ENCODE measurements at places on chromosomes 7 and 10. TPM values are rescaled to one million over a fixed set of nuclear protein-coding genes. Genes with fewer than 3 reads are reported as not detected.

Gene NKX1-2
- 0.35 TPM for total RNA-seq

Gene RBP4
- not detected for total RNA-seq

Gene BMPER
- total RNA-seq = not detected

Gene PALD1
- total RNA-seq = 0.12 TPM

DNA sequence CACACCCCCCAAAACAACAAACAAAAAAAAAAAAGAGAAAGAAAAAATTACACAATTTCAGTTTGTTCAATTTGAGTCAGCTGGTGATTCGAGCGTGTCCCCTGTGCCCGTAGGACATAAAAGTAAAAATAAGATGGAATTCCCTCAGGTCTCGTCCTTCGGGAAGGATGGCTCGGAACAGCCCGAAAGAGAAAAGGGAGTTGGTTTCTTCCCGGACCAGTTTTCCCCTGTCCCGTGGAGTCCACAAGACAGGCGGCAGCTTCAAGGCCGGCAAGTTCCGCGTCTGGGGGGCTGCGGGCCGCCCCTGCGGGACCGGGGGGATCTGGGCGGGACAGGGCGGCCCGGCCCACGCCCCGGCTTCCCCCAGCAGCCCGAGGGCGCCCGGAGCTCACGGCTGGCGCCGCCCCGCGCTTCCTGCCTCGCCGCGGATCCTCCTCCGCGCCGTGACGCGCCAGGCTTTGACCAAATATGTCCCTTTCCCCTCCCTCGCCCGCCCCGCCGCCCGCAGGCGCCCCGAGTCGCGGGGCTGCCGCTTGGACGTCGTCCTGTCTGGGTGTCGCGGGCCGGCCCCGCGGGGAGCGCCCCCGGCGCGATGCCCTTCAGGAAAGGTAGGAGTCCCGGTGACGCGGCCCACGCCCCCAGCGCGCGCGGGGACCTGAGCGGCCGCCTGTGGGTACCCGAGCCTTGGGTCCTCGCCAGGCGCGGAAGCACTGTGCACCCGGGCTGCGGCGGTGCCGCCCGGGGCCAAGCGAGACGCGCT lies 55.8 kb downstream of the RBM17 start:
- peak overlapping the region; percentile 78 for H3K4me3 ChIP-seq
- peaks cover 19% of the 10 kb centered on the region for H3K4me1 ChIP-seq
- H3K36me3 ChIP-seq = peaks cover 5% of the 10 kb centered on the region
- no peak overlapping the region for H3K27ac ChIP-seq
- DNase-seq = peak; percentile 82

DNA sequence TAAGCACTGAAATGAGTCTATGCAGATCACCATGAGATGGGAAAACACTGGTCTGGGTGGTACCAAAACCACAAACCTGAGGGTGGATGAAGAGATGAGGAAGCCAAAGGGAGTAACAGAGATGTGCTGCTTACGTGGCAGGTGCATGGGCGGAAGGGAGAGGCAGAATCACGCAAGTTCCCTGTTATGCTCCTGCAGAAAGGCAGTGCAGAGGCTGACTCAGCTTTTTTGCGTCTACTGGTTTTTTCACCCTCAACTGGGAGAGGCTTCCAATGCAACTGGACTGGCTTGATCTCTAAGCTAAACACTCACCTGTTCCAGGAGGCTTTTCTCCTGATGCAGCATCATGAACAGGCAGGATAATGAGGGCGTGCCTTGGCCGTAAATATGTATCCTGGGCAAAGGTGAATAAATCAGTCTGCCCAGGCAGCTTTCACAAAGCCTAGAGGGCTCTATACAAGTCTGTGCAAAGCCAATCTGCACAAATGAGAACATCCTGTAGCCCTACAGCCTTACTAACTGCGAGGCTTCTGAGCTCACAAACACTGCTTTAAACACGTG lies 95.4 kb upstream of the AFAP1L2 start:
- H3K4me1 ChIP-seq = peaks cover 25% of the 10 kb centered on the region
- no peak overlapping the region for H3K27ac ChIP-seq

- DNase-seq = no peak
- H3K27ac ChIP-seq = no peak overlapping the region
- no peaks in the 10 kb centered on the region for H3K27me3 ChIP-seq
- H3K4me1 ChIP-seq = peaks cover 26% of the 10 kb centered on the region
- peaks cover 6% of the 10 kb centered on the region for H3K36me3 ChIP-seq
- H3K4me3 ChIP-seq = no peak overlapping the region
These were observed 301.5 kb downstream of the CCDC3 start for GRCh38 chr10:12699781-12700556.

GRCh38 chr10:4068629-4069028 lies 283.6 kb upstream of the KLF6 start:
- H3K27me3 ChIP-seq = no peaks in the 10 kb centered on the region
- H3K36me3 ChIP-seq = no peaks in the 10 kb centered on the region
- no peak overlapping the region for H3K4me3 ChIP-seq

GRCh38 chr7:11833431-11833830 lies 1.4 kb upstream of the THSD7A start:
- H3K27ac ChIP-seq = no peak overlapping the region
- peaks cover 32% of the 10 kb centered on the region for H3K27me3 ChIP-seq
- H3K36me3 ChIP-seq = no peaks in the 10 kb centered on the region

GRCh38 chr10:79013406-79013987 lies 55.3 kb upstream of the ZMIZ1 start:
- no peaks in the 10 kb centered on the region for H3K27me3 ChIP-seq
- no peaks in the 10 kb centered on the region for H3K4me1 ChIP-seq

DNA sequence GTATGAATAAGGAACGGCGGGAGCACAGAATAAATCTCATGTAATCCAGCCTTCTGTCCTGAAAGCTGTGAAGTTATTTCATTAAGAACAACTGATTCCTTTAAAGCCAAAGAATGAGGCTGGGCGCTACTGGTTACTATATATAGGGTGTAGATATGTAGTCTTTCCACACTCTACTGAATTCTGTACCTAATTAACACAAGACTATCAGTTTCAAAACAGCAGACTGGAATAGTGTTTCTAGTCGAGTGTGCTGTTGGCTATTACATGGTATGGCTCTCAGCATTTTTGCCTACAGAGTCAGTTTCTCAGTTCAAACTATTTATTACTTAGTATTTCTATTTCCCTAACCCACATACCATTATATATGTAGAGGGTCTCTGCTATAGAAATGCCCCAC lies 163.3 kb downstream of the THSD7A start:
- no peak overlapping the region for H3K27ac ChIP-seq
- no peak for DNase-seq
- H3K27me3 ChIP-seq = no peaks in the 10 kb centered on the region

DNA sequence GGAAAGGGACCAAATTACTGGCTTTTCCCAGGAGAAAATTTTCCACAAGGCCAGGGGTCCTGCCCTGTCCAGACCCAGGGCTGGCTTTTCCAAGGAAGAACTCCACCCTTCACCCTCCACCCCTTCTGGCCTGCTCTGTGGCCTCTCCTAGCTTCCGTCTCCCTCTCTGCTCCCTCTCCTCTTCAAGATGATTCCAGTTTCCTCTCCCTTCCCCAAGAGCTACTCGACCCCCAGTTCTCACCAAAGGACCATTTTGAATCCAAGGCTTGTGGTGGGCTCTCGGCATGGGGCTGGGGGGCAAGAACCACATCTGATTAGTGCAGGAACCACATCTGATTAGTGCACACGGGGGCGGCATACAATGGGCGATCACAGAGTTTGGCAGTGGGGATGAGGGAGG lies 7.7 kb downstream of the CHAT start:
- peaks cover 9% of the 10 kb centered on the region for H3K4me1 ChIP-seq
- H3K27ac ChIP-seq = no peak overlapping the region
- DNase-seq = no peak
- peaks cover 12% of the 10 kb centered on the region for H3K27me3 ChIP-seq
- H3K4me3 ChIP-seq = no peak overlapping the region

DNA sequence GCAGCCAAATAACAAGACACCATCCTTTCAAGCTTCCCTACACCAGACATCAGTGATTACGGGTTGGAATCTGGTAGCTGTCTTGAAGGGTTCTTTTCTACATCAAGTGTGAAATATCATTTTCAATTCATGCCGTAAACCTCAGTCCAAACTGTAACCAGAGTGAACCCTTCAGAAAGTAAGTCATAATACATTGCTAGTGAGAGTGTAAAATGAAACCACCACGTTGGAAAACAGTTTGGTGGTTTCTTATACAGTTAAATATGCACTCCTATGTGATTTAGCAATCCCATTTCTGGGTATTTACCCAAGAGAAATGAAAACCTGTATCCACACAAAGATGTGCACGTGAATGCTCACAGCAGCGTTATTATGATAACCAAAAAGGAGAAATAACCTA lies 25.6 kb upstream of the ZC3HAV1L start:
- peaks cover 66% of the 10 kb centered on the region for H3K36me3 ChIP-seq
- no peaks in the 10 kb centered on the region for H3K4me1 ChIP-seq
- H3K27me3 ChIP-seq = no peaks in the 10 kb centered on the region

DNA sequence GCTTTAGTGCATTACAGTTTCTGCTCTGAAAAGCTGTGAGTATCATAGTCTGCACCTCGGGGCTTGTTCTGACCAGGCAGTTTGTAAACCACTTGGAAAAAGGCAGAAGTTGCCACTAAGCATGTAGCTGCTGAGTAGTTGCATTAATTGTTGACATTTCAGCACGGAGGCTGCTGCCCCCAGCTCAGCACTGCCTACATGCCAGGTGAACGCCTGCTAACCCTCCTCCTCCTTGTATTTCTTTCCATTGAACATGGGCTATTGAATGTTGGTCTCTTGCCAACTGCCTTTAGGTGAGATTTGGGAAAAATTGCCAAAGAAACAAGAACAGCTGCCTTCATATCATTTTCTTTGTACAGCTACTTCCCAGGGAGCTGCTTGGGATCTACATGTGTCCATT lies 164.2 kb downstream of the RAPGEF5 start:
- DNase-seq = no peak
- H3K4me3 ChIP-seq = no peak overlapping the region
- no peaks in the 10 kb centered on the region for H3K4me1 ChIP-seq
- no peak overlapping the region for H3K27ac ChIP-seq
- H3K27me3 ChIP-seq = no peaks in the 10 kb centered on the region
- peaks cover 6% of the 10 kb centered on the region for H3K36me3 ChIP-seq

DNA sequence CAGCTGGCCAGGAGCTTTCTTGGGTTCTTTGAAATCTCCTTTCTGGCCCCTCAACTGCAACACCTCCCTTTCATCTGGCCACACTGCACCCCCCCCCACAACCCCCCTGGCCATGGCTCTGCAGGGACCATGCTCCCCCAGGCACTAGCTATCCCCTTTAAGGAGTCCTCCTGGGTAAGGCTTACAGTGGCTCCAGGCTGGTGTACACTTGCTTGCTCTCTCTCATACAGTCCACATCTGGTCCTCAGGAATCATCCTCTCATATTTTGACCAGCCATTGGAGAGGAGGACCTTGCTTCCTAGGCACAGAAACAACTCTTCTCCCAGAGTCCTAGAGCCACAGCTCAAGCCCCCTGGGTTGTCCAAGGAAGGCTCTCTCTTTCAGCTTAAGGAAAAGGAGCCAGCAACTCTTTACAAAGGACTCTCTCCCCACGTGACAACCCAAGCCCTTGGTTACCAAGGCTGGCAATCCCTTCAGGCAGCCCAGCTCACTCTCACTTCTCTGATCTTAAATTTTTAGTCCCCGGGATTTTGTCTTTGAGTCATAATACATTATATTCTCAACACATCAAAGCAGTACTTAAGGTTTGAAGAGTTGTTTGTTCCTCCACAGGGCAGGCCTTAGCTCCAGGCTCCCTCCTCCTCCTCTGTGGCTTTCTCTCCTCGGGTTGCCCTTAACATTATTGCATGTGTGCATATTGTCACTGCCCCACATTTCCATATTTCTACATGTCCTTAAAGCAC lies 9.9 kb downstream of the GARIN1A start:
- no peaks in the 10 kb centered on the region for H3K4me1 ChIP-seq
- H3K4me3 ChIP-seq = no peak overlapping the region
- H3K27me3 ChIP-seq = no peaks in the 10 kb centered on the region
- H3K36me3 ChIP-seq = peaks cover 13% of the 10 kb centered on the region
- no peak for DNase-seq
- H3K27ac ChIP-seq = no peak overlapping the region

DNA sequence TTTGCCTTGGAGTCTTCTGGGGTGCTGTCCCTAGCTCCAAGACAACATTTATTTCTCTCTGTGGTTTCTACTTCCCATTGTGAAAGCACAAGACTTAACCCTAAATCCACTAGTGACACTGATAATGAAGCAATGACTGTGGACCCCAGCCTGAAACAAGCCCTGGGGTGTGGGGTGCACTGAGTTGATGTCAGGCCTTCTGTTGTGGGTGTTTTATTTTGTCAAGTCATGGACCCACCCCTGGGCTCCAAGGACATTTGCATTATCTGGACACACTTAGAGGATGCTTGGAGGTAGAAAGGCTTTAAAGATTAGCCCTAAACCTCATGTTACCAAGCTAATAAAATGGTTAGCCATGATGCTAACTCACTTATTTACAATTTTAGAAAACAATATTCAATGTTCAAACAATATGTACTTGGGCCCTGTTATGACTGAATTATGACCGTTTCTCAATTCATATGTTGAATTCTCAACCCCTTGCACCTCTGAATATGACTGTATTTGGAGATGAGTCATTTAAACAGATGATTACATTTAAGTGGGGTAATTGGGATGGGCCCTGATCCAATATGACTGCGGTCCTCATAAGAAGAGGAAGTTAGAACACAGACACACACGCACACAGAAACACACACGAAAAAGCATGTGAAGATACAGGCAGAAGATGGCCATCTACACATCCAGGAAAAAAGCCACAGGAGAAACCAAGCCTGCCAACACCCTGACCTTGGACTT lies 137.2 kb upstream of the IGFBP3 start:
- no peaks in the 10 kb centered on the region for H3K27me3 ChIP-seq
- no peak overlapping the region for H3K27ac ChIP-seq
- DNase-seq = peak; percentile 23

GRCh38 chr7:99848420-99849216 lies 20.8 kb downstream of the CYP3A43 start:
- no peaks in the 10 kb centered on the region for H3K4me1 ChIP-seq
- no peaks in the 10 kb centered on the region for H3K36me3 ChIP-seq
- DNase-seq = no peak
- H3K27ac ChIP-seq = no peak overlapping the region

DNA sequence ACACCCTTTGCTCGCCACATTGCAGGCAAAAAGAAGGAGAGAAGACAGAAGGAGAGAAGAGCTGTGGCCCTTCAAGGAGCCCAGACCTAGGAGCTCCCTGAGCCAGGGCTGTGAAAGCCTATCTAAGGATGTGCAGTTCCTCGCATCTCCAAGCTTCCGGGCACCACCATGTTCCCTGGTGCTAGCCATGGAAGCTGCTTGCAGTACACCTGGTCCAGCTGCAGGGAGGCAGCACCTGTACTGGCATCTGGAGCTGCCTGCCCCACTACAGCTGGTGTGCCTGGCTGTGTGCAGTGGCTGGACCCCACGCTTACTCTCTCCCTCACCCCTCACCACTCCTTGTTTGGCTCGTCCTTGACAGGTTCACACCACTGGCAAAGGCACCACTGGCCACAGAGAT lies 1111.8 kb upstream of the POT1 start:
- H3K36me3 ChIP-seq = no peaks in the 10 kb centered on the region
- no peak overlapping the region for H3K4me3 ChIP-seq
- no peaks in the 10 kb centered on the region for H3K27me3 ChIP-seq
- no peak for DNase-seq

DNA sequence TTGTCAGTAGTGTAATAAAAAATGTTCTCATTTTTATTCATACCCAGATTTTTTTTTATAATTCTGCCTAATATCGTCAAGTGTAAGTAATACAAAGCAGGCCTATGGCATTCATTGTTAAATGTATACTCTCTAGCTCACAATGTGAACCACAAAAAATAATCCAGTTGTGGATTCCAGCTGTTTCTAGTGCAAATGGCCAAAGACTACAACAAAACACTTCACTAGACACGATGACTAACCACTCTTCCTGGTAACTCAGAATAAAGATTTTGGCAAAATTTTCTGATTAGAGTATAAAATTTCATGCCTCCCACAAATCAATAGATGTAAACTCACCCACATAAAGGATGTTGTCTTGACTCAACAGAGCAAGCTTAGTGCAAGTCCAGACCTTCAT lies 396.6 kb downstream of the DGKB start:
- no peak overlapping the region for H3K27ac ChIP-seq
- H3K36me3 ChIP-seq = no peaks in the 10 kb centered on the region
- H3K4me1 ChIP-seq = peaks cover 16% of the 10 kb centered on the region
- H3K4me3 ChIP-seq = no peak overlapping the region

Data from MCF 10A (cell line).